ENCODE measurements at places on chromosomes 2 and 18. TPM values are rescaled to one million over a fixed set of nuclear protein-coding genes. Genes with fewer than 3 reads are reported as not detected.

Gene CDKL4
- 1.3 TPM for total RNA-seq

Gene DQX1
- 0.14 TPM for total RNA-seq

GRCh38 chr2:12106440-12107080, 360.1 kb downstream of the LPIN1 start:
- peak; percentile 64 for DNase-seq

GRCh38 chr2:117859924-117860647, 45.6 kb downstream of the DDX18 start:
- DNase-seq: no peak

Gene NLRC4
- total RNA-seq: not detected

Gene DPP4
- total RNA-seq: 27.6 TPM

Measured in Calu3 (cell line).